NCI-H774 (cell line): ENCODE measurements at places on chromosomes 11 and 22.

- DNase-seq: no peak
Measured at GRCh38 chr11:100459811-100460210, 227.3 kb upstream of the ARHGAP42 start.

DNA sequence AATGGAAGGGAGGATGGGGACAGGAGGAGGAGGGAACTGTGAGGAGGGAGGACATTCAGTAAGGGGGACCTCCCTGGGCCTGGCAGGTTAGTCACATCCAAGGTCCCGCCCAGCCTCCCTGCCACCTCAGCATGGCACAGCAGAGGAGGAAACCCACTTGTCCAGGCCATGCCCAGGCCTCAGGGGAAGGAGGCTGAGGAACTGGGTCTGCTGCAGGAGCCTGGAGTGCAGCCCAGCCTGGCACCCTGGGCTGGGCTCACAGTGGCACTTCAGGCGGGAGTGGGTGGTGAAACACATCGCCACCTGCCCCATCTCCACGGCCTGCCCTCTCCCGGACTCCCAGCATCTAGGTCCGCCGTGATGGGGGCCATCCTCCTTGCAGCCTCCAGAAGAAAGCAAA lies 17.2 kb upstream of the KLHL35 start:
- DNase-seq: no peak

GRCh38 chr11:3860375-3860774 lies 4.9 kb downstream of the STIM1 start:
- no peak for DNase-seq

- peak; percentile 39 for DNase-seq
Measured at GRCh38 chr11:12888525-12889158, 120.5 kb upstream of the RASSF10 start.

DNA sequence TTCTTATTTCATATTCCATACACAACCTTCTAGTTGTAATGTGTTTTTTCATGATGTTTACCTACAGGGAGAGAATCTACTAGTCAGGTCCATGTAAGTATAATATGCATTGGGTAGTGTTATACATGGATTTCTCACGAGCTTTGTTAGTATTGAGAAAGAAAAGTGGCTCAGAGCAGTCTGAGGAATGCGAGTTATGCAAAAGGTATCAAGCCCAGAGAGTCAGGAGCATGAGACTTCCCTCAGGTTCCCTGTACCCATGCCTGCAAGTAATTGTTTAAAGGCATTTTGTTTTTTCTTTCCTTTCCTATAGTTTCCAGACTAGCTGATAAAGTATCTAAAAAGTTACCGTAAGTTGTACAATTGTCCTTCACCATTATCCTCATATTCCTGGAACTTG lies 66.1 kb downstream of the STK33 start:
- DNase-seq: no peak

- DNase-seq: peak; percentile 73
Measured at GRCh38 chr11:116311206-116311605, 461.6 kb downstream of the BUD13 start.

DNA sequence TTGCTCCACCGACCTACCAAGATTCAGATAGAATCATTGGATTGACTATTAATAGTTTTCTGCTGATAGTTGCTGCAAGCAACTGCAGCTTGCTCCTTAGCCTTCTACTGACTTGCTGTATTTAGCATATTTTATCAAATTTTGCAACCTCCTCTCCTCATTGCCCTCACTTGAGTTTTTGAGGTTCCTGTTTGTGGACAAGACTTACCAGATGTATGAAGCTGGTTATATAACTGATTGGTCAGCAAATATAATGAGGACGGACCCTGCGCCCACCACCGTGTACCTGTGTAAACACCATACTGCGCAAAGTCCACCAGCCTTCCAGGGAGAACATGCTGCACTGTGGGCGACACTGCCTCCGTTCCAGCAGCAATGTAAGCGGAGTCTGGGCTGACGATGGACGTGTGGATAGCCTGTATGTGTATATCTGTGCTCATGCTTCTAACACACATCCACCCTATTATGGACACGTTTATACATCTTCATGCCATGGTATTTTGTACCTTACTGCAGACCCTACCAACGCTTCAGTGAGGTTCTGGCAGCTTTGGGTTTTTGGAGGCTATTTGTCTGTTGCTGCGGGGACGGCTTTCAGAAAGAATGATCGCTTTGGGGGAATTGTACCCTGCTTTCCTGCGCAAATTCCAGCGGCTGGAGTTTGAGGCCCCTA lies 1.5 kb upstream of the USP18 start:
- no peak for DNase-seq

DNA sequence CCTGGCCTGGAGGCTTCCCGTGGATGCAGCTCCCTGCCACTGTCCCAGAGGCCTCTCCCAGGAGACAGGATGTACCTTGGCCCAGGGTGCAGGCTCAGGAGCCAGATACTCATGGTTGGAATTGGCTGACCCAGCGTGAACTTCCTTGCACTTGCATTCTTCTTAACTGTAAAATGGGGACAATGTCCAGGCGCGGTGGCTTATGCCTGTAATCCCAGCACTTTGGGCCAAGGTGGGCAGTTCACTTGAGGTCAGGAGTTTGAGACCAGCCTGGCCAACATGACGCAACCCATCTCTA lies 20.1 kb upstream of the ST3GAL4 start:
- no peak for DNase-seq

GRCh38 chr22:48323746-48324145 lies 1503.9 kb downstream of the BRD1 start:
- no peak for DNase-seq

GRCh38 chr11:18731949-18732821 lies 6.2 kb upstream of the IGSF22 start:
- no peak for DNase-seq

- no peak for DNase-seq
Measured at GRCh38 chr22:38638728-38639127, 17.5 kb downstream of the FAM227A start.

DNA sequence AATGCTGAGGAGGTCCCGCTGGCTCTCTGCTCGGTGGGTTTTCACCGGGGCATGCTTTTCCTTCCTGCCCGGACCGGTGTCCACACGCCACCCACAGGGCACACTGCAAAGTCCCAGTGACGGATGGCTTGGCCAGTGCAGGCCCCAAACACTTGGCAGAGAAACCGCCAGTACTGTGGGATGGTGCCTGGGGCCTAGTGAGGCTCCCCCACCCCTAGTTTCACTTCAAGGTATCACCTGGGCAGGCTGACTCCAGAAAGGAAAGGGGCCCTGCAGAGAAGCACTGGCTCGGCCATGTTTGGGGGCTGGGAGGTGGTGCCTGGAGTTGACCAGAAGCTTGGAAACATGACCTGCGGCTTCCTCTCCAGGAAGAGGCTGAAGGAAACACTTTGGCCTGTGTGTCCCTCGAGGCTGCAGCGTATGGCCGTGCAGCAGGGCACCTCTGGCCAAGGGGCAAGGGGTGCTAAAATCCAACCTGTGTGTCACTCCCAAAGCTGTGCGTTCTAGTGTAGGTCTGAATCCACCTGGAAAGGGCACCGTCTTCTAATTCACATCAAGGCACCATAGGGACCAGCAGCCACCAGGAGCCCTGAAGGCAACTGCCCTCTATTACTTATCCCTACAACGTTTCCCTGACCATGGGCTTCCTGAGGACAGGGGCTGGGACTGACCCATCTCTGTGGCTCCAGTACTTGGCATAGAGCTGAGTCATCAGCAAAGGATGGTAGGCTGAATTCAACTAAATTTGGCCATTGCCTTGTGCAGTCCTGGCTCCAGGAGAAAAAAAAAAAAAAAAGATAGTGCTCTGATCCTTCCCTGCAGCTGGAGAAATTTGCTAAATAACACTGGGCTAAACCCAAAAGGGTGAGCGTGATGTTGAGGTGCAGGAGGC lies 22.6 kb downstream of the TPBGL start:
- DNase-seq: no peak

DNA sequence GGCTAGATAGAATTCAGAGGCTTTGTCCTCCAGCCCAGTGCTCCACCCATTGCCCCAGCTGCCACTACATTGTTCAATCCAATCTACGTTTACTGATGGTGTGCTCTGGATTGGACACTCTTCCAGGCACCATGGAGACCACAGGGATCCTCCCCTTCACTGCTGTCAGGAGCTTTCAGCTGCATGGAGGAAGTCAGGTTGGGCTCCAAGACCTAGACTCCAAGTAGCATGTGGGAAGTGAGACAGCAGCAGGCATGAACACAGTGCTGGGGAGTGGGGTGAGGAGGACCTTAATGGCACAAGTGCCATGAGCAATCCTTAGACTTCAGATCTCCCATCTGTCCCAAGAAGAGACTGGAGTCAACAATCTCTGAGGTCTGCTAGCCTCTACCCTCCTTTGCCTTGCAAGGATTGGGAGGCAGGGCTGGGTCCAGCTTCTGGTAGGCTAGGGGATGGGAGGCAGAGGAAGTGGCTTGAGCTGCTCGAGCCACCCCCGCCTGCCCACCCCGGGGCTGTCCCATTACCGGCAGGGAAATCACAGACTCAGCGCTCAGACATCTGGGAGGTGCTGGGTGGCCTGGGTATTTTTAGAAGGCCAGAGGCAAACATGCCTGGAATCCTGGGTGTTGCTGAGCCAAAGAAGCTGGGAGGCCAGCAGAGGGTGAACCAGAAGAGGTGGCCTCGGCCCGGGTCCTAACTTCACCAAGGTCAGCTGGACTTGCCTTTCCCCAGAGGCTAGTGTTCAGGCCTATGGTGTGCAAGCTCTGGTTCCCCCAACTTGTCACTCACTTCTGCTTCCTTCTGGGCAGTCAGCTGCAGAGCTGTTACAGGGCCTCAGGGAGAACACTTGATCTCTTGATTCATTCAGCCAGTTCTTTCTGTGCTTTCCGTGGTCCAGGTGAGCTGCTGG lies 15.2 kb upstream of the FCHSD2 start:
- no peak for DNase-seq

DNA sequence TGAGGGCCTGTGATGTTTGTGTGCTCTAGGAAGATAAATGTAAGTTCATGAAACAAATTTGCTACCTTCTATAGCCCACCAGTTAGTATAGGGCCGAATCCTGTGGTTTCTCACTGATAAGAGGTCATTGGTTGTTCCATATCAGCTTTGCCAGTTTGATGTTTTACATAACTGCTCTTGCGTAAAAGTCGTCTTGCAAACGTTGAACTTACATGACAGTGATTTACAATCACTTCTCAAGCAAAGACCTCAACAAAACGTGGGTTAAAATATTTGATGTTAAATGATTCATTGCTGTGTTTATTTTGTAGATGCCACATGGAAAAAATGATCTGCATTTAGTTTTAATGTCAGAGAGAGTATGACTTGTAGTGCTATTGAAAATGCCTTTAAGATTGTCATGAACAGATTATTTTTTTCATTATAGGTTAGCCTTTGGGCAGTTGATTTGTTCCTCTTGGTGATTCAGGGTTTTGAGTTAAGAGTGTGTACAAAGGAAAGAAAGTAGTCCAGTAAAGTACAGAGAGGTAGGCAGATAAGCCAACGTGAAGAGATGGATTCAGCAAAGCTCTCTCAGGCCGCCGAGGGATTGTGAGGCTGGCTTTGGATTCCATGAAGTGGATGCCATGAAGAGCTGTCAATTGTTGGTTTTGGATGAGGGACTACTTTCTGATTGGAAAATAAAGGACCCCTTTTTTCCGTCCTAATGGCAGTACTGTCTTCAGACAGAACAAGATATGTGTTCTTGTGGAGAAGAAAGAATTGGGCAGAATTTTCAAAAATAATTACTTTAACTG lies 2.6 kb downstream of the EWSR1 start:
- no peak for DNase-seq

GRCh38 chr11:63490551-63491239 lies at the start of gene PLAAT5:
PLAAT5 (minus strand) TSS chr11:63491167; CDS start chr11:63491034, 133 bp downstream.
- no peak for DNase-seq

- DNase-seq: no peak
Measured at GRCh38 chr11:115169251-115169650, 335.0 kb downstream of the CADM1 start.

GRCh38 chr11:131118247-131118646 lies 202.0 kb upstream of the SNX19 start:
- DNase-seq: no peak

DNA sequence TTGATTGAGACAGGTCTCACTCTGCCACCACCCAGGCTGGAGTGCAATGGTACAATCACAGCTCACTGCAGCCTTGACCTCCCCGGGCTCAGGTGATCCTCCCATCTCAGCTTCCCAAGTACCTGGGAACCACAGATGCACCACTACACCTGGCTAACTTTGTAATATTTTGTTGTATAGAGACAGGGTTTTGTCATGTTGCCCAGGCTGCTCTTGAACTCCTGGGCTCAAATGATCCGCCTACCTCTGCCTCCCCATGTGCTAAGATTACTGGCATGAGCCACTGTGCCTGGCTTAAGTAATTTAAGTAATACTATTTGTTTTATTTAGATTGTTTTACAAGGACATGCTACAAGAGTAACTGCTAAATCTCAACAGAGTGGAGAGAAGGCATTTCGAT lies 33.5 kb downstream of the ZNF143 start:
- no peak for DNase-seq

DNA sequence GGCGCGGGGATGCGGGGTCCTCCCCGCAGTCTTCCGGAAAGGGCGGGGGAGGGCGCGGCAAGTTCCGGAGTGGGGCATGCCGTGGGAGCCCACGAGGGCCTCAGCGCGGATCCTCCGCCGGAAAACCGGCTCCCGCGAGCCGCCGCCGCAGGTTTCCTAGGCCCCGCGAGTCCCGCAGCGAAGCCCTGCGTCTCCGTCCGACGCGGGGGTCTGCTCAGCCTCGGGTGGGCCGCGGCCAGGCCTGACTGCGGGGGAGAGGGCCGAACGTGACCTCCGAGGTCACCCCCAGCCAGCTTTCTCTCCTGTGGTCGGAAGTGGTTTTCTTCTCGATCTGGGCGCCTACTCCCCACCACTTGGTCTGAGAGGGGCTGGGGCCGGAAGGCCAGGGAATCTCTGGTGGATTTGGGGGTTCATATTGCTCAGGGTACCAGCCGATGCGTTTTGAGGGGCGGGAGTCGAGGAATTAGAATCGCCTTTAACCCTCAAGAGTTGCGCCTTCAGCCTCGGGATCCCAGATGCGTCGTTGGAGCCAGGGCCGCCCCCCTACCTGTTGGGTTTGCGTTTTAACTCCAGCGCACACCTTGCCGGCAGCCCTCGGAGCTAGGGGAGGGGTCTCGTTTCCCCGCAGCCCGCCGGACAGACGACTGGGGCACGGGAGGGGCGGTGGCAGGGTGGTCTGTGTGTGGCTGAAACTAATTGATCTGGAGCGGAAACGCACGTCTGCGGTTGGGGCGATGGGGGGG lies 3.6 kb upstream of the CCND1 start:
- DNase-seq: no peak

- no peak for DNase-seq
Measured at GRCh38 chr11:67506426-67507051, 1.4 kb upstream of the PITPNM1 start.

DNA sequence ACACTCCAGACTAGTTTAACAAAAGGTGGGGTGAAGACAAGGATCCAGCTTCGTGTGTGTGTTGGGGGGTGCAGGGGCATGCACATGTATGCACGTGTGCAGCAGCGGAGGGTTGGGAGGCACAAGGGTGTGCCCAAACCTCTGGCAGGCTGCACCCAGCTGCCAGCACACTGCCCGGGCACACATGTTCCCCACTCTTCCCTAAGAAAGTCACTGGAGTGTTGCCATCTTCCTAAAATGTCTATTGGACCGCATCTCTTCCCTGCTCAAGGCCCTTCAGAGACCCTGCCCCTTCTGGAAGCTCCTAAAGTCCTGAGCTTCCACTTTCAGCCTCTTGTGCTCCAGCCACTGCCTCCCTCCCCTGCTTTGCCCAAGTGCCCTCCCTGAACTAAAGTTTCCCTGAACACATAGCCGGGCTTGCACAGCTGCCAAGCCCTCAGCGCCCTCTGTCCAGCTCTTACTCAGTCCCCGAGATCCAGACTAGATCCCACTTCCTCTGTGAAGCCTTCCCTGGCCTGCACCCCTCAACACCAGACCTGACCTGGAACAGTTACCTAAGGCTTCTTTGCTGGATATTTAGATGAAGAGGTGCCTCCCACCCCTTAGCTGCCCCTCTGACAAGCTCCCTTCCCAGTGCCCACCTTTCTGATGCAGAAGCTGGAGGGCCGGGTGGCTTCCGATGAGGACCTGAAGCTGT lies 6.0 kb downstream of the CFL1 start:
- no peak for DNase-seq
